Tibial nerve (tissue), 4 donors: ENCODE measurements at places on chromosomes 3 and 15.

GRCh38 chr15:69434238-69434637 lies 18.4 kb upstream of the RPLP1 start:
- no peak for DNase-seq

DNA sequence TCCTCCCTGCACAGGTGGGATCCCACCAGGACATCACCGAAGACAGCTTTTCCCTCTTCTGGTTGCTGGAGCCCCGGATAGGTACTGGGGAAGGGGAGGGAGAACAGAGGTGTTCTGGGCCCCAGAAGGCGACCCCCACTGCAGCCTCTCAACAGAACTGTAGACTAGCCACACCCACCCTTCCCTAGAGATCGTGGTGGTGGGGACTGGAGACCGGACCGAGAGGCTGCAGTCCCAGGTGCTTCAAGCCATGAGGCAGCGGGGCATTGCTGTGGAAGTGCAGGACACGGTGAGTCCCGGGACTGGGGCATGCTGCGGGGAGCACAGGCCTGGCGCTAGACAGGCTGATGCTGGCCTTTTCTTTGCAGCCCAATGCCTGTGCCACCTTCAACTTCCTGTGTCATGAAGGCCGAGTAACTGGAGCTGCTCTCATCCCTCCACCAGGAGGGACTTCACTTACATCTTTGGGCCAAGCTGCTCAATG lies 809 bp downstream of the NDUFAF3 start:
- no peak for DNase-seq

- DNase-seq: no peak
Observed at GRCh38 chr3:98565843-98566242, 27.6 kb downstream of the CPOX start.

DNA sequence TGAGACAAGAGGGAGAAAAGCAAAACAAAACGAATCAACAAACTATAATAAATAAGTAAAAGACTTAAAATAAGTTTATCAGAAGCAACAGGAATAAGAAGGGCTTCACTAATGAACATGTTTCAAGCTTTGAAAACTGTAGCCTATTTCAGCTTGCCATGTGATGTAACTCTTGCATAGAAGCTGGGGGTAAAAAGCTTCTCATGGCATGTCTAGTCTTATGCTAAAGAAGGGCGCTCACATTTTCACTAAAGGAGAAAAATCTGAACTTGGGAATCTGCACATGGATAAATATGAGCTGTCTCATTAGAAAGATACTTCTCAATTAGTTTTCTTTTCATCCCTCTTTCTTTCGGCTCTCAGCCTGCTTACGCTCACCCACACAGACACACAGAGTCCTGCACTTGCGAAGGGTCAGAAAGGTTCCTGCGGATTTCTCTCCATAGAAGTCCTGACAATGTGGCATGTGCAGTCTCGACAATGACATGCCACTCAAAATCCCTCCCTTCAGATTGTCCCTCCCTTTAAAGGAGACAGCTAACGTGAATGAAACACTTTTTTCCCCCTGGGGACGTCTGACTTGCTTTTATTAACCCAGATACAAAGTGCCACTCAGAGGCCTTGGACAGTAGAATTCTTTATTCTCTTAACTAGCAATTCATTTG lies 568.9 kb upstream of the NR2F2 start:
- no peak for DNase-seq

- no peak for DNase-seq
Observed at GRCh38 chr3:27671101-27671500, 51.0 kb downstream of the EOMES start.

DNA sequence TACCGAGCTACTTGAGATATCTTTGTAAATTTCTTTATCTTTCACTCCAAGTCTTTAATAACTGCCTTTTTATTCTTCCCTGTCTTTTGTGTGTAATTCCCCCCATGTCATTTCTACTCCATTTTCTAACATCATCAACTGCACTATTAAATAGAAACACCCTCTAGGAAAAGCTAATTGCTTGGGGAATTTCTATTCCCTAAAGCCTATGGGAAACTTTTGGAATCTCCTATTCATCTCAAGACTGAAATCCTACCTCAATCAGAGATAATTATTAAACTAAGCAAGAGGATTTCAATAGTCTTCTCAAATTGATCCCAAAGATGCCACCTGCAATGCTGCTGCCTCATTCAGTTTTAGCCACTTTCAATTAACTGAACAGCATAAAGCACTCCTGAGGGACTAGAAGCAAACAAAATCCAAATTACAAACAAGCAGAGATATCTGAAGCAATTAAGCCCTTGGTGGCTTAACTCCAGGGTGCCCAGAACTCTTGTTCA lies 598.7 kb downstream of the IGSF11 start:
- no peak for DNase-seq
